NCI-H2081 treated with DMSO at 0.1 percent for 48 hours (cell line): ENCODE measurements at places on chromosomes 1 and 21.

GRCh38 chr1:43711524-43712386, 4.4 kb downstream of the ST3GAL3 start:
- DNase-seq: no peak

DNA sequence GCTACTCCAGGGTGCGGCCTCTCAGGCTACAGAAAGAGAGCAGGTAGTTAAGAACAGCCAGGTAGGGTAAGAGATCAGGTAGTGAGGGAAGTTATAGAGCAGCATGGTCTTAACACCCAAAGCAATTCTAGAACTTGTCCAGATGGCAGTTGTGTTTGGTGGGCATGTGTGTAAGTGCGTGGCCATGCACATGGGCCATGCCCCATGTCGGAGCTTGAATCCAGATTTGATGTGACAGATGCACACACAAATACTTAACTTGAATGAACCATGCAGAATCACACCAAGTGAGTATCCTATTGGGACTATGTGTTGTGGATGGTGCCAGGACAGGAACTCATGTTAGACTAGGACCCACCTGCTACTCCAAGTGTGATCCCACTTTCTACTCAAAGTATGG, 145.7 kb upstream of the HMGB4 start:
- DNase-seq: no peak

- DNase-seq: no peak
Measured at GRCh38 chr1:83958704-83959103, 40.2 kb downstream of the TTLL7 start.

DNA sequence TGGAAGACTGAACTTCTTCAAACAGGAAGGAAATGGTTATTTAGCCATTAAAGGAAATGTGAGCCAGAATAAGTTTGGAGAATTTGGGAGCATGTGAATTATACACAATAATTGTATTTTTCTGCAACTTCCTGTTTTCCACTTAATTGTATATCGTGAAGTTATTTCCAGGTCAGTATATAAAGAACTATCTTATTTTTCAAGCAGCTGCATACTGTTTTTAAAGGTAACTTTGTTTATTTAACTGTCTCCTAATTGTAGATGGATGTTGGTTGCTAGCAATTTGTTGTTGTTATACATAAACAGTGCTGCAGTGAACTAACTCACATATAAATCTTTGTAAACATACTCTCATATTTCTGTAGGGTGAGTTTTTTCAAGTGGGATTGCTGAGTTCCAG, 180.3 kb downstream of the HLX start:
- DNase-seq: no peak

- no peak for DNase-seq
Measured at GRCh38 chr1:212045981-212046380, 10.4 kb downstream of the DTL start.

GRCh38 chr1:63688302-63688890, 85.4 kb upstream of the ROR1 start:
- no peak for DNase-seq

- no peak for DNase-seq
Measured at GRCh38 chr1:46020010-46020409, 112.4 kb downstream of the PIK3R3 start.

DNA sequence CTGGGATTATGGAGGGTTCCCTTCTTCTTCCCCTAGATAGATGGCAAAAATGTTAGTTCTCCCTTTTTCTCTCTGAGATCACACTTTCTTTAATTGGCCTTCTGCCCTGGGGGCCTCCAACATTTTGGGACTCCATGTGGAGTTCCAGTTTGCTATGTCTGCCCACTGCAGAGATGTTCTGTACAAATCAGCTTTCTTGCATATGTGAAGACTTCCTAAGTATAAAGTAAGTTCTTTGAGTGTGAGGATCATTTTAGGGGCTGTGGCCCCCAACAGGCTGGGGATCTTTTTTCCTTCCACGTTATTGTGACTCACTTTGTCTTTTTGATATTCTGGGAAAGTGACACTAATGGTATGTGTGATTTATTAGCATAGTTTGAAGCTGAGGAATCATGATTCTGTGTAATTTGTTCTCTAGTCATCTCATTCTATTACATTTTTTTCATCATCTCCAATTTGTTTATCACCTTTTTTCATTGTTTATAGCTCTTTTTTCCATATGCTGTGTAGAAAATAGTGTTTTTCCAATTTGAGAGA, 48.2 kb downstream of the HHAT start:
- no peak for DNase-seq

DNA sequence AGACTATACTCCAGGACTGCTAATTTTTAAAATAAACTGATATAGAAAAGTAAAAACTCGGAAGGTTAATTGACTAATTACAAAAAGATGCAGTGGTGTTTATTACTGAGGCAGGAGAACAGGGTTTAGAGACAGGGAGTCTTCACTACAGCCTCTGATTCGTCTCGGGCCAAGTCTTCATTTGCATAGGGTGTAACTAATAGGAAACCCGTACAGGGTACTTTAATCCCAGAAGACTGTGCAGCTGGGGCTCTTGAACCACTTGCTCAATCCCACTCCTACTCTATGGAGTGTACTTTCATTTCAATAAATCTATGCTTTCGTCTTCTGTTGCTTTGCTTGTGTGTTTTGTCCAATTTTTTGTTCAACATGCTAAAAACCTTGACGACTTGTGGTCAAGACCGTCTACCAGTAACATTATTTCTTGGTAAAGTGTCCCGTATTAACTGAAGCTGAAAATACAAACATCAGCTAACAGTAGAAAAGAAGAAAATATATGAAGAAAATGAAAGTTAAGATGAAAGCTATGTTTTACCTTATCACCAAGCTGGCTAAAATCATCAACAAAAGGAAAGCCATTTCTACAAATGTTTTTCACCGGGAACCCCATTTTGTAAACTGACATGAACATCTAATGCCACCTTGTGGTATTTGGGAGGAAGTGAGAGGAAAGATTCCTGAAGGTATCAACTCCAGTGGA, 8.0 kb downstream of the SDHB start:
- no peak for DNase-seq
